ENCODE measurements at places on chromosomes 2 and 18.

DNA sequence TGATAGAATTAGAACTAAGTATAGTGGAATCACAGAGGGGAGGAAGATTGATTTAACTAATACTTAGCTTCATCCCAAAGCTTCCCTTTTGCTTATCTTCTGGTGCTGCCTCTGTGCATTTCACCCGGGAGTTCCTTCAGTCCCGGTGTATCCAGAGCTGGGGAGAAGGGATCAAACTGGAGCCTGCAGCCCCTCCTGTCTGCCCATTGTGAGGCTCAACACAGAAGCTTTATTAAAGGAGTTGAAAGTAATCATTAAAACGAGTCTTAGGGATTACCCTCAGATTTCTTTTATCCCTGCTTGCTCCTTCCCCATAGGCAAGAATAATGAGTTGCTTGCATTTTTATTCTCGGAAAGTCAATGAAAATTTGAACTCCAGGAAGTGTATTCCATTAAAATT lies 739.7 kb upstream of the DDX18 start:
- no peak for DNase-seq

DNA sequence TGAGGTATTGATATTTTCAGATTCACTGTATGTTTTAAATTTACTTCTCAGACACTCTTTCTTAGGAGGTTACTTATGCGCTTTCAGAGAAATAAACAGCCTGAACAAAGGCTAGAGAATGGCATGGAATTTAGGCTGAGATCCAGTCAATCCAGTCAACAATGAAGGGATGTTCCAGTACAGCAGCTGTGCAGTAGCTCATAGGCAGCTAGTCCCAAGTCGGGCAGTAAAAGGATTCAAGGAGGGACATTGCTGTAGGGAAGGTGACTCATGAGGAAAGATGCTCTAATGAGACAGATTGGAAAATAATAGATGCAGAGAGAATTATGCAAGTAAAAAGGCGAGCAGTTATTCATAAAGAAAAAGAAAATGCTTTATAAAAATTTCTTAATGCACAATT lies 397.9 kb upstream of the RGPD4 start:
- DNase-seq = no peak

DNA sequence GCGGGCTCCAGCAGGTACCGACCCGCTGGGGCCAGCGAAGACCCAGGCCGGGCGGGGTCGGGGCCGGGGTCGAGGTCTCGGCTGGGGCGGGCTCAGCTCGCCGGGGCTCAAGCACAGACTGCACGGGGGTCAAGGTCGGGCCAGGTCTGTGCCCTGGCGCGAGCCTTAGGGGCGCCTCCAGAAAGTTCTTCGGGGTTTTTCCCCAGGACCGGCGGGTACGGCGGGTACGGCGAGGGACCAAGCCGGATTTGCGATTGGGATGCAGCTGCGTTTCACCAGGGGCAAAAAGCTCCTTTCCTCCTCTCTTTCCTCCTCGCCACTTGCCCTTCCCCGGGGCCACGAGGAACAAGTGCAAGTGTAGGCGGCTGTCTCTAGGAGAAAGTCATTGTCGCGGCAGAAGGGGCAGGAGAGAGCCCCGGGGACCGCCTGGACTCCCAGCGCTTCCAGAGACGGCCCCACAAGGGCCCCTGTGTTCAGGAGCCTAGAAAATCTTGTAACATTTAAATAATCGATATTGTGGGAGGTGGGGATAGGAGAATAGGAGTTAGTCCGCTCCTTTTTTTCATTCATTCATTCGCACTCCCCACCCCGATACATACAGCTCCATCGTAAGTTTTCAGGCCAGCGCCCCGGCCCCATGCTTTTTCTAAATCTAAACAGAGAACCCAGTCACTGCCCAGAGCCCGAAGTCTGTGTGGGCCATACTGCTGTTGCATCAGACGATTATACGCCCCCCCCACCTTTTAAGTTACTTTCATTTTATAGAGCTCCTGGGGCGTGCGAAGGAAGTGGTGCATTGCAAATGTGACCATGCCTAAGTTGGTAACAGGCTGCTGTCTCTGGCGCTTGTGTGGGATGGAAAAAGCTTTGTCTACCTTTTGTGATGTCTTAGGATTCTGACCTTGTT lies 679 bp downstream of the PMAIP1 start:
- peak; percentile 72 for DNase-seq

- no peak for DNase-seq
Measured at GRCh38 chr2:170819680-170820664, 3.3 kb downstream of the GAD1 start.

DNA sequence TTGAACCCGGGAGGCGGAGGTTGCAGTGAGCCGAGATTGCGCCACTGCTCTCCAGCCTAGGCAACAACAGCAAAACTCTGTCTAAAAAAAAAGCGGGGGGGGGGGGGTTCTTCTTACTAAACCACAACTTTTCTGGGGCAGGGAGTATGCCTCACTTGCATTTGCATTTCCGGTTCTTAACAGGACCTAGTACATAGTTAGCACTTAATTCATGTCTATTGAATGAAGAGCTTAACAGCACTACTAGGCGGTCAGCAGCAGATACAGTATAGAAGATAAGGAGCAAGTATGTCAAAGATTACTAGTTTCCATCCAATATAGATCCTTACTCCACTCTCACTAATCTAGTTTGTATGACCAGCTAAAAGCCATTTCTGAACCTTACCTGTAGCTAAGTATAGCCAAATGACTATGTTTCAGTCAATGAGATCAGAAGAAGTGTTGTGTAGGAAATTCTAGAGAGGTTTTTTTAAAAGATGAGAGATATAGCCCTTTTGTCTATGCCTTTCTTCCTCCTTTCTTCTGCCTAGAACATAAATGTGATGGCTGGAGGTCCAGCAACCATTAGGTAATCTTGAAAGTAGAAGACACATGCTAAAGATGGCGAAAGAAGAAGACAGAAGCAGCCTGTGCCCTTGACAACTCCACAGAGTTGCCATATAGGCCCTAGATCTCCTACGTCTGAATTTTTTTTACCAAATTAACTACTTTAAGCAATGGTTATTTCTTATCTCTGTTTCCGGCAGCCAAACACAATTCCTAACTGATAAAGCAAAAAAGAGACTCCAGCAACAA lies 11.3 kb downstream of the HYCC2 start:
- DNase-seq = no peak

GRCh38 chr2:159070235-159070634 lies 101.8 kb downstream of the TANC1 start:
- DNase-seq = no peak

DNA sequence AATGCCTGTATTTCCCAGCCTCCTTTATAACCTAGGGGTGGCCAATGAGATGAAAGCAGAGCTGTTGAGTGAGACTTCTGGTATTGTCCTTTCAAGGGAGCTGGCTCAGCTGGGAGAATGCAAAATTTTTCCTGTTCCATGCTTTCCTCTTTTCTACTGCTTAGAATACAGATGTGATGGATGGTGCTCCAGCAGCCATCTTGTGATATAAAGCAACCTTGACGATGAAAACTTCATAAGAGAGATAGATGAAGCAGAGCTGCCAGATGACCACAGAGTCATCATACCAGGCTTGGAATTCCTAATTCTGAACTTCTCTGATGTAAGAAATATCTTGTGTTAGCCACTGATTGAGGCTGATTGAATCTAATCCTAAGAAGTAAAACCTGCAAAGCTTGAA lies 11.9 kb upstream of the INHBB start:
- DNase-seq = no peak

DNA sequence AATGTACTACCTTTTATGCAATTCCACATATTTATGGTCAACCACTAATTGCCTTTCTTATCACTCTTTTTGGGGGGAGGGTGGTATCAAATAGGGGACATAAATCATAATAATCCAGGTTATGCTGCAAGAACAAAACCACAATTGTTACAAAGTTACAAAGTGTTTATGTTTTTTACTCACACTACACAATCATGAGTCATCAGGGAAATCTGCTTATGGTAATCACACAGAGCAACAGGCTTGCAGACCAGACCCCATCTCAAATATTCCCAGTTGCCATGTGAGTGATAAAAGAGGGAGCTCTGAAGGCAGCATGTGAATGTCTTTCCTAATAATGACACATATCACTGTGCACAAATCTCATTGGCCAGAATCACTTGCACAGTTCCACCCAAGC lies 304.7 kb upstream of the TMEFF2 start:
- no peak for DNase-seq

GRCh38 chr2:43075054-43075593 lies 151.3 kb downstream of the ZFP36L2 start:
- no peak for DNase-seq

DNA sequence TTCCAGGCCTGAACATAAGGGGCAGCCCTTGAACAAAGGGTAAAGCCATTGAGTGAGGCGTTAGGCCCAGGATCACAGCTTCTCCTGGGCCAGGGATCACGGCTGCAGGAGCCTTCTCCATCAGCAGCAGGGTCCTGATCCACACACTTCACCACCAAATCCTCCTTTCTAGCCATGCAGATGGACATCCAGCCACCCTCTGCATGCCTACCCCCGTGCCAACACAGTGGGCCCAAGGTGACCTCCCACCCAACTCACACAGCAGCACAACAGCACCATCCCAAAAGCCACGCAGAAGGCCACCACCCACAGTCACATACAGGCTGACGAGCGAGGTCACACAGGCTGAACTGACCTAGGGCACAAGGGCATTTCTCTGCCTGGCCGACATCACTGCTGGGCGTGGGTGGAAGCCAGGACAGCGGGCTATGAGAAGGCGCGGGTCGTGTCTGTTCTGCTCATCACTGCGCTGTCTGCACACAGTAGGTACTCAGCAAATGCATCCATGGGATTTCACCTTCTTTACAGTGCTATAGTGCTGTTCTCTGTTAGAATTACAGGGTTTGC lies 31.2 kb downstream of the TFCP2L1 start:
- DNase-seq = no peak

GRCh38 chr2:204234879-204235278 lies 298.3 kb downstream of the ICOS start:
- no peak for DNase-seq
